Astrocyte of the spinal cord (primary cell): ENCODE measurements at places on chromosomes 12 and 14.

- no peak for DNase-seq
Observed at GRCh38 chr14:53493860-53494259, 340.7 kb upstream of the DDHD1 start.

GRCh38 chr12:60539592-60539991 is 943.8 kb downstream of the SLC16A7 start:
- no peak for DNase-seq

DNA sequence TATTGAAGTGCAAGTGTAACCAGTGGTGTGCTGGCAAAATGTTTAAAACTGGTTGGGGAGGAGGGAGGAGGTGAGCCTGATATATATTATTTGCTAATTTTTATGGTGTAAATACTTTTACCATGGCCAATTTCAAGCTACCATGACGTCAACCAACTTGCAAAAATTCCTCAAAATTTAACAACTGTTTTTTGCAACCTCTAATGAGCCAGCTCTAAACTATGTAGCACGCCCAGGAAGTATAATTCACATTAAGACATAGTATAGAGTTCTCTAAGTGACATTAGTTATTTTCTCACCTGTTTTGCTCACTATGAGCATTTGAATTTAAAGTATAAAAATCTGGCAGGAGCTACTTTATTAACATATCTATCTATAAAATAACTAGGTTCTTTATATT is 41.4 kb downstream of the ATL1 start:
- DNase-seq = no peak

GRCh38 chr14:54132496-54132895 is 175.9 kb upstream of the BMP4 start:
- no peak for DNase-seq
